CD4-positive, alpha-beta T cell treated with Interleukin-1 beta for 1 hour (primary cell): ENCODE measurements at places on chromosomes 1 and 21.

DNA sequence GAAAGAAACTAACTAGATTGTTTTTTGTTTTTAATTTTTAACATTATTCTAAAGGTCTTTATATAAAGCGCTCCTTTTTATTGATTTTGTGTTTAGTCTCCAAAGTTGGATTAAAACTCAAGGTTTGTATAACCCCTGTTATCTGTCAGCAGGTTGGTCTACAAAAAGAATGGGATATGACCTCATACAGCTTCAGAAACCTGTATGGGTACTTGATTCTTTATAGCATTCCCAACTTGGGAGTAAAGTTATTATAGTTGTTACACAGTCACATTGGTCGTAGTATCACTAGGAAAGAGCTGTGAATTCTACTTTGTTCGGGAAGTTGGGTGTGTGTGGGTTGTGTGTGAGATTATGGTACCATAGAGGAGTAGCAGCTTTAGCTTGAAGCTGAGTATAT, 52.4 kb downstream of the ZMYM4 start:
- DNase-seq, result no peak

GRCh38 chr1:169586067-169586394, 250 bp downstream of the F5 start:
- DNase-seq, result no peak

DNA sequence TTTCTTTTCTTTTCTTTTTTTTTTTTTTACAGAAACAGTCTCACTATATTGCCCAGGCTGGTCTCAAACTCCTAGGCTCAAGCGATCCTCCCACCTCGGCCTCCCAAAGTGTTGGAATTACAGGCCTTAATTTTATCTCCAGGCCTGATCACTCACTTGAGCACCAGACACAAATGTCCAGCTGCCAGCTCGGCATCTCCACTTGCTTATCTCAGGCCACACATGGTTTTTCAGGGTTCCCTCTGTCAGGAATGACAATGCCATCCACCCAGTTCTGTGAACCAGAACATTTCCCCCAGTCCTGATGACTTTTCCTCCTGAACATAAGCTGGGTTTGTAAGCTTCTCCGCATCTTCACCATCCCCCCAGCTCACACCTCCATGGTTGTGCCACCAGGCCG, 44.6 kb upstream of the ZNF281 start:
- DNase-seq, result no peak

GRCh38 chr1:78006521-78006920, 1.8 kb downstream of the DNAJB4 start:
- no peak for DNase-seq

- no peak for DNase-seq
Measured at GRCh38 chr1:219160967-219161366, 12.7 kb upstream of the LYPLAL1 start.

- no peak for DNase-seq
Measured at GRCh38 chr1:147338571-147338970, 96.1 kb downstream of the CHD1L start.

DNA sequence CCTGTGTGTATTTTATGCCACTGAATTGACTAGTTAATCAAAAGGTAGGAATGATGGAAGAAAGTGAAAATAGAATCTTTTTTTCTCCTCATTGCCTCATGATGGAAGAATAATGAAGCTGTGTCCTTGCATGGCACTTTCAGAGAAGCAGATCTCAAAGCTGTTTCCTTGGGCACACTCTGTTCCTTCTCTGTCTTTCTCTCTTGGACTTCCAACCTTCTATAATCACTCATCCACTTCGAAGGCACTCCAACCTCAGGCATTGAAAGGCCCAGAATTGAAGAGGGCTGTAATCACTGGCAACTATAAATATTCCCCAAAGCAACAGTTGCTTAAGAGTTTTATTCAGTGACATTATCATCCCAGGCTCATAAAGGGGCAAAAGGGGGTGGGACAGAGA, 31.1 kb upstream of the DNASE2B start:
- no peak for DNase-seq

DNA sequence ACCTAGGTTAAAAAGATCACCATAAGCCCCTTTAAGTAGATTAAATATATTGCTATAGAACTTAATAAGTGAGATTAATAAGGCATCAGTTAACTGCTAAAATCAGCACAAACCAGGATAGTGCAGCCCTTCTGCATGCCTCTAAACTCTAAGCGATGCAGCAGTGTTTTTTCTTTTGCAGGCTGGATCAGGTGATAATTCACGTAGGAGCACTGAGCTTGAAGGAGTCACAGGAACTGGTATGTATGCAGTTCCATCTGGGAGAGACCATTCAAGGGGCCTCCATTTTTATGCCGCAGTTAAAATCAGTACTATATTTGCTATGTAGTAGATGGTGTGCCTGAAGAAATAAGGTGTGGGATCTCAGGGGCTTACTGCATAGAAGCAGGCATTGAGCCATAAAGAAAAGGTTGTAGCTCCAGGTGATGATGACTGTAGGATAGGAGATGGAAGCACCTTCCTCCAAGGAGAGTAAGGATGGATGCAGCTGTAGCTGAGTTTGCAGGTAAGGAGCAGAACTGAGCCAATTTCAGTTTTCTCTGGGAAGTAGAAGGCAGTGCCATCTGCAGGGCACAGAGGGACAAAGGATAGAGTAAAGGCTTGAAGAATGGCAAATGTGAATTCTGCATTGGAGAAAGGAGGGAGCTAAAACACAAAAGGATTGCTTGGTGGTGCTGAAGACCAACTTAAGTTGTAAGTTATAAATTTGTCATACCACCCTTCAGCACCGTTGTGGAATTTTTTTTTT, 22.6 kb downstream of the NPL start:
- DNase-seq, result no peak

DNA sequence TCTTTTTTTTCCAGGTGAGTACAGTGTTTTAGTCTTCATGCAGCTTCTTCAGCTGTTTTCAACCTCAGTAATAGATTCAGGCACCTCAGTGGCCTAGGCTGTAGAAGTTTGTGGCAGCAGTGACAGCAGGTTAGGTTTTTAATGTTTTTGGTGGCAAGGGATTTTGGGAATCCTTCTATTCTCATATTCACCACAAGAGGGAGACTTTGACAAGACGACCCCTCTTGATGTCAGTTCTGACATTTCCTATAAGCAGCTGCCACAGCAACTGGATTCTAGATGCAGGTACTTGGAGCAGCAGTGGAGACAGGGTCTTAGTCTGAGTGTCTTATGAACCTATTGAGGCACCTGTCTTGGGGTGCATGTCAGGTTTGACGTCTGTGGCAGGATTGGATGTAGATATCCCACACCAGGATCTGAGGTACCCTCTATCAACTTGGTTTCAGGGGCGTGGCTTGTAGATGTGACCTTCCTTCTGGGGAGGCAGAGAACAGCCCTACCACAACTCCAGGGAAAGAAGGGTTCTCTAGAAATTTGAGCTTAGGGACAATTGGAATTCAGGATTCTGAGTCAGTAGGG, 1104.2 kb upstream of the TMPRSS15 start:
- no peak for DNase-seq

GRCh38 chr1:20031161-20031560, 38.8 kb upstream of the PLA2G5 start:
- no peak for DNase-seq

- no peak for DNase-seq
Measured at GRCh38 chr1:206690516-206690915, 5.8 kb downstream of the MAPKAPK2 start.

GRCh38 chr1:228341814-228342626, 64.6 kb downstream of the TRIM11 start:
- no peak for DNase-seq

- DNase-seq, result peak; percentile 79
Measured at GRCh38 chr1:211577819-211578639, 932 bp downstream of the SLC30A1 start.

DNA sequence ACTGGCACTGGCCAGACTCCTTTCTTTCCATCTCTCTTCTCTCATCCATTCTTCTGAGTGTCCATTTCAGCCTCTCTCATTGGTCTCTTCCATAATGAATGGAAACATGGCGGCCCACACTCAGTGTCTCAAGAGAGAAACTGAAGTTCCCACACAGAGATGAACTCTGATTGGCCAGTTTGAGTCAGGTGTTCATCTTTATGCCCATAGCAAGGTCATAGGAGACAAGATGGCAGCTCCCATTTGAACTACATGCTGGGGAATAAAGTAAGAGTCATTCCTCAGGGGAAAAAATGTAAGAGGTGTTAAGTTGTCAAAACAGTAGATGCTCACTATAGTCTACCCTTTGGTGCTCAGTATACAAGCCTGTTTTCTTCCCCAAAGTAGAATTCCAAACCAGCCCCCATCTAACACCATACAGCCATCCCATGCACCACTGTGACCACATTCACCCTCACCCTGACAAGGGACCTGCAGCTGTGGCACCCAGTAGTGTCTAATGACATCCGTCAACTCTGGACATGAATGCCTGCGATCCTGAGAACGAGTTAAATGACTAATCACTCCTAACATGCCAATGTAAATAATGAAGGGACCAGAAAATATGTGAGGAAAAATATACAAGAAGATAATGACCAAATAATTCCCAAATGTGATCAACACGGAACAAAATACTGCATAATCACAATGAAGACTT, 12.4 kb downstream of the CDA start:
- DNase-seq, result no peak

GRCh38 chr1:6399294-6399693, 5.7 kb upstream of the ACOT7 start:
- no peak for DNase-seq

DNA sequence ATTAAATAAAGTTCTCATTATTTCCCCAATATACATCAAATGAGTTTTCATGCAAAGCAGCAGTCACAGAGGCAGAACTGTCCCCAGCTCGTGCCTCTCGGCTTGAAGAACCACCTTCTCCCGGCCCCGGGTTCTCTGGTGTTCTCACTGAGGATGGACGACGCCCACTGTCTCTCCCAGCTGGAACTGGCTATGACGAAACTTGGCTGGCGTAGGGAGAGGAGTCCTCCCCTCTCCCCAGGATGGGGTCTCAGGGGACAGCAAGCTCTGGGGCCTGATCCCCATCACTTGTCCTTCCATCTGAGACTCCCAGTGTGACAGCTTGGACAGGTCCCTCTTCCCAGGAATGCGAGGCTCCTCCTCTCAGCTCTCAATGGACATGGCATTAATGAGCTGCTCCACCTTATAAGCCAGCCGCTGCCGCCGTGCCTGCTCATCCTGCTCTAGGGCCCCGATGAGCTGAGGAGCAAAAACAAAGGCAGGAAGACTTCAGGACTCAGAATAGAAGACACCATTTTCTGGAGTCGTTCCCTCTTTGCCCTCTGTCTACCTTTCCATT, 116.0 kb upstream of the CD34 start:
- DNase-seq, result no peak

DNA sequence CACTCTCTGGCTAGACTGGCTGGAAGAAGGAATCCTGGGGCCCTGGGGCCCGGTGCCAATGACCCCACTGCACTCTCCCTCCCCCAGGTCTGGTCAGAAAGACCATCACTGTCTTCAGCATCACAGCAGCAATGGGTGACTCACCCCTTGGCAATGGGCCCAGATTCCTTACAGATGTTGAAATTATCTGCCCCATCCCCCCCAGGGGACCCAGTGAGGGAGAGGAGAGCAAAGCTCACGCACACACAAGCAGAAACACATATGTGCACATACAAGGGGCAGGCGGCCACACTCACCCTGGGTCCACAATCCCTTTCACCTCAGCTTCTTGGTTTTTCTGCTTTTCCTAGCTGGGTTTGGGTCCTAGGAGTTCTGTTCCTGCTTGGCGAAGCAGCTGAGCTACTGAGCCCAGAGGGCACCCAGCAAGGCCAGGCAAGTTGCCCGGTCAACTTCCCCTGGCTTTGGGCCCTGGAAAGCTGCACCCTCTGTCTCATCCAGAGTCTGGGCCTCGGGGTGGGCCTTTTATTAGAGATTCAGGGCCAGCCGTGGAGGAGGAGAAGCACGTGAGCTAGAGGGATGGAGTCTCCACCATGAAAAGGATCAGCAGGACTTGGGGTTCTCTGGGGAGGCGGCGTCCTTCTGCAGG, 2.6 kb downstream of the COL16A1 start:
- no peak for DNase-seq

GRCh38 chr1:11488966-11489625, 10.1 kb downstream of the DISP3 start:
- DNase-seq, result no peak

DNA sequence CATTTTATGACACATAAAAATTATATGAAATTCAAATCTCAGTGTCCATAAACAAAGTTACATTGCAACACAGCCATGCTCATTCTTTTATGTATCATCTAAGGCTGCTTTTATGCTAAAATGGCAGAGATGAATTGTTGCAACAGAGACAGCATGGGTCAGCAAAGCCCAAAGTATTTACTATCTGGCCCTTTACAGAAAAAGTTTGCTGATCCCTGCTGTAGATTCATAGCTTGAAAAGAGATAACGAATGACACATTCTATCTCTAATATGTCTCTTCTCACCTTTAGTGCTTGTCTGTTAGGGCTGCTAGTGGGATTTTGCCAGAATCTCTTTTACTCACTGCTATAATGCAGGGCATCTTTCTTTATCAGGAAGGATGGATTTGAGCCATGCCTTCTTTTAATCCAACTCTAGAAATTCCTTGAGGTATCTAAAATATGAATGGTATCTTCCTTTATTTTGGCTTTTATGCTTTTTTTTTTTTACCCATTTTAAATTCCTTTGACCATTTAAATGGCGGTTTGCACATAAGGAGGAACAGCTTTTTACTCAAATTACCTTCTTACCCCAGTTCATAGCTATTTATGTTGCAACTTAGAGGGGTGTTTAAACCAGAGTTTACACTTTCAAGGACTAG, 598.2 kb downstream of the PLPP3 start:
- DNase-seq, result no peak

DNA sequence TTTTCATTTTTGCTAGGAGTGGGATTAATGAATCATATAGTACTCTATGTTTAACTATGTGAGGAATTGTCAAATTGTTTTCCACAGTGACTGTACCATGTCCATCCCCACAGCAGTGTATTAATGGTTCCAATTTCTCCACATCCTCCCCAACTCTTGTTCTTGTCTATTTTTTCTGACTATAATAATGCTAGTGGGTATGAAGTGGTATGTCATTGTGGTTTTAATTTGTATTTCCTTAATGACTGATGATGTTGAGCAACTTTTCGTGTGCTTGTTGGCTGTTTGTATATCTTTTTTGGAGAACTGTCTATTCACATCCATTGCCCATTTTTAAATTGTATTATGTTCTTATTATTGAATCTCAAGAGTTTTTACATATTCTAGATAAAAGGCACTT, 10.0 kb upstream of the KPRP start:
- no peak for DNase-seq

GRCh38 chr1:167711797-167712196, 10.0 kb upstream of the MPZL1 start:
- no peak for DNase-seq

- DNase-seq, result peak; percentile 73
Measured at GRCh38 chr1:19240673-19241538, 10.4 kb downstream of the EMC1 start.

GRCh38 chr1:212620293-212620692, 11.7 kb downstream of the ATF3 start:
- DNase-seq, result no peak

GRCh38 chr1:207333009-207333600, 11.6 kb downstream of the CD55 start:
- no peak for DNase-seq

GRCh38 chr1:107362468-107363140, 221.8 kb downstream of the NTNG1 start:
- no peak for DNase-seq

- no peak for DNase-seq
Measured at GRCh38 chr1:32783851-32784250, 33.3 kb downstream of the YARS1 start.
